Vagina (tissue), 2 donors: ENCODE measurements at places on chromosomes 1 and 21. TPM values are rescaled to one million over a fixed set of nuclear protein-coding genes. Genes with fewer than 3 reads are reported as not detected.

DNA sequence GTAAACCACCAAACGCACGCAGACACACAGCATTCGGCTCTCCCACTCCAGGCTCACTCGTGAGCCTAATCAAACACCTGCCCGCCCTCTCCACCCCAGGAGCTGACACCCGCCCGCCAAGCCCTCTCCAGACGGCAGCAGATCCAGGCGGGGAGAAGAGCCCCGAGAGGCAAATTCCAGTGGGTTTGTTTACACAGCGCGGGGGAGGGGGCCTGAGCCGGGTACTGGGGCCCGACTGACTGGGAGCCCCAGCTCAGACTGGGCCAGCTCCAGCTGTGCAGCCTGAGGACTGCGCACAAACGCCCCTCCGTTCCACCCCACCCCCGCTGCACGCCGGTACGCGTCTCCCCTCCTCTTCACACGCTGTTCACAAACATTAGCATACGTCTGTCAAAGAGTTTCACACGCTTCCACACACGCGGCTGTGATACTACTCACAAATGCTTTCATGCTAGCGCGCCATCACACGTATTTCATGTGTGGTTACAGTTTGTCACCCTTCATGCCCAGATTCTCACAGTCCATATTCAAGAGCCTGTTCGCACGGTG is 1.0 kb upstream of the EFNA1 start:
- DNase-seq = no peak

GRCh38 chr21:40841524-40842196 is 5.3 kb downstream of the DSCAM start:
- no peak for DNase-seq

DNA sequence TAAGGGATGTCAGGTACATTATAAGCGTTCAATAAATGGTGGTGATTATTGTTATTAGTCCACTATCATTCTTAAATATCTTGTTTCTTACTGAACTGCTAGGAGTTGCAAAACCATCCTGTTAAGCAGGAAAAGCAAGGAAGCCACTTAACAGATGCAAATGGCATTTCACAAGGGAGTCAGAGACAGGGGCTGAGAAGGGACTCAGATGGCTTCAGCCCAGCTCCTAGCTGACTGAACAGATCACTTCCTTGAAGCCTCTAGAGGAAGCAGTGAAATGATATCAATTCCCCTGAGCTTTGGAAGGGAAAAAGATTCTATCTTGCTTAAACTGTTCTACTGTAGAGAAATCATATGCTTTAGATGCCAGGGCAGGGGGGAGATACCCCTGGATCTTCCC is 151.5 kb downstream of the ST6GALNAC5 start:
- no peak for DNase-seq

DNA sequence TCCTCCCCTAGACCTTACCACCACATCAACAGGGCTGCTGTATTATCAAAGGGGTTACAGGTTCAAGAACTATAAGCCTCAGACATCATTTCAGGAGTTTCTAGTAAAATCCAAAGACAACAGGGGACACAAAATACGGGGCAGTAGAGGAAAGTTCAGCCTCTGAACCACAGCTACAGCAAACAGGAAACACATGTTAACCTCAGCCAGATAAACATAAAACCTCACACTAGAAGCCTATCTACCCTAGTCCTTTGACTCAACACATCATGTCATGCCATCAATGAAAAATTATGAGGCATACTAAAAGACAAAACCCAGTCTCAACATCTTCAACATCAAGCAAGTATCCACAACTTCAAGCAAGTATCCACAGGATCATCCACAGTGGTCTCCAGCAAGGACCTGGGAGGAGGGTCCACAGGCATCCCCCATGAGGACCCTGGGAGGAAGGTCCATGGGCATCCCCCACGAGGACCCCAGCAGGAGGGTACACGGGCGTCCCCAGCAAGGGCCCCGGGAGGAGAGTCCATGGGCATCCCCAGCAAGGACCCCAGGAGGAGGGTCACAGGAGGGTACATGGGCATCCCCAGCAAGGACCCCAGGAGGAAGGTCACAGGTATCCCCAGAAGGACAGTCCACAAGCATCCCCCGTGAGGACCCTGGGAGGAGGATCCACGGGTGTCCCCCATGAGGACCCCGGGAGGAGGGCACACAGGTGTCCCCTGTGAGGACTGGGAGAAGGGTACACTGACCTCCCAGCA is 440.0 kb downstream of the MATN1 start:
- peak; percentile 90 for DNase-seq

DNA sequence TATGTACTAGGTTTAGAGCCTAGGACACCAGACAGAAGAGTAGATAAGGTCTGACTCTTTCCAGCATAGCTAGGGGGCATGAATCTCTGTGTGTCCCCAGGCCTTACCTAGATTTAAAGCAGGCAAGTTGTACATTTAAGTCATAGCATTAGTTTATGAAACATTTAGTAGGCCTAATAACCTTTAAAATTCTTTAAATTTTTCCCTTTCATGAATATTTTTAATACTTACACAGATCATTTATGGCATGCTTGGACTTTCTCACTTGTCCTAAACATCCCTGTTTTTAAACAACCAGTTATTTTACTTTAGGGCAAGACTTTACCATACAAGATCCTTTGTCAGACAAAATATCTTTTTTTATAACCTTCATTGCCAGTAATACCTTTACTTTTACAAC is 258.4 kb upstream of the ZRANB2 start:
- no peak for DNase-seq

DNA sequence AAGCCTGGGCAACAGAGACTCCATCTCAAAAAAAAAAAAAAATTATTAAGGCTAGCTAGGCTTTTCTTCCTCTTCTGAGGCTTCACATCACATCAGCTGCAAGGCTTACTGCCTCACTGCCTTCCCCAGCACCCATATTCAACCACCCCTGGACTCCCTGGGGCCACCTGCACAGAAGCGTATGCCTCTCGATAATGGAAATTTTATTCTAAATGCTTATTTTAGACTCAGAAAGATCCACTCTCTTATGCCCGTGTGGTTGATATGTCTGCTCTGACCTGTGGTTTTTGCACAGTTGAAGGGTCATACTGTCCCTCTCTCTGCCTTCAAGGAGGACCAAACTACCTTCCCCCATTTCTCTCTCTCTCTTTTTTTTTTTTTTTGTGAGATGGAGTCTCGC is 1.5 kb upstream of the FCRLA start:
- no peak for DNase-seq

DNA sequence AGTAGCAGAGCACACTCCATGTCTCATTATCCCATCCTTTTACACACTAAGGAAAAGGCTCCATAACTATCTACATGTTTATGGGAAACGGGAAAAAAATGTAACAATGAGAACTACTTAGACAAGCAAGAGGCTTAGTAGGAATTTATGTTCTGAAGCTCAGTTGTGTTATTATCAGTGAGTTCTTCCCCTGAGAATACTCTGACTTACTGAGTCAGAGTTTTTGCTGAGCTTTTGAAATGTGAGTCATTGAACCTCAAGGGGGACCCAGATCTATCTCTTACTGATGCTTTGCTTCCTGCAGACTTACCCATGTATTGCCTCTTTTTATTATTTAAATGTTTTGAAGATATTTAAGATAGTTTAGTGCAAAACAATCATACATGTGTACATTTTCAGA is 20.1 kb downstream of the CFHR5 start:
- DNase-seq = no peak

DNA sequence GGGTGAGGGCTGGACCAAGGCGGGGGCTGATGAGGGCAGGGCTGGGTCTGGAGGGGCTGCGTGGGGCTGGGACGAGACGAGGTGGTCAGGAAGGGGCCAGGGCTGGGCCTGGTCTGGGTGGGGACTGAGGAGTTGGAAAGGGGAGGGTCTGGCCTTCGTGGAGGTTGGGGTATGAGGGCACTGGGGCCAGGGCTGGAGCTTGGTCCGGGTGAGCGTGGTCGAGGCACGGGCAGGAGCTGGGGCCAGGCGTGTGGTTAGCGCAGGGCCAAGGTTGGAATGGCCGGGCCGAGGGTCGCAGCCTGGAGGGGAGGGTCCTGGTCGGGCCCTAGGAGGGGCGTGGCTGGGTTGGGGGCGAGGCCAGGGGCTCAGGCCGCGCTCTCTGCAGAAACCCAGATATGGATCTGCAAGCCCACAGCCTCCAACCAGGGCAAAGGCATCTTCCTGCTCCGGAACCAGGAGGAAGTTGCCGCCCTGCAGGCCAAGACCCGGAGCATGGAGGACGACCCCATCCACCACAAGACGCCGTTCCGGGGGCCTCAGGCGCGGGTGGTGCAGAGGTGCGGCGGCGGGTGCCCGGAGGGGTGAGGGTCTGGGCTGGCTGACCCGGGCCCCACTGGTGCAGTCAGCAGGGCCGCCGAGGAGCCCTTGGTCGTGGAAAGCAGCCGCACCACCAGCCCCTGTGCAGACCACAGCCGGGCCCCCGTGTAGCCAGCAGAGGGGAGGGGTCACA is 9.0 kb downstream of the TTLL10 start:
- no peak for DNase-seq

DNA sequence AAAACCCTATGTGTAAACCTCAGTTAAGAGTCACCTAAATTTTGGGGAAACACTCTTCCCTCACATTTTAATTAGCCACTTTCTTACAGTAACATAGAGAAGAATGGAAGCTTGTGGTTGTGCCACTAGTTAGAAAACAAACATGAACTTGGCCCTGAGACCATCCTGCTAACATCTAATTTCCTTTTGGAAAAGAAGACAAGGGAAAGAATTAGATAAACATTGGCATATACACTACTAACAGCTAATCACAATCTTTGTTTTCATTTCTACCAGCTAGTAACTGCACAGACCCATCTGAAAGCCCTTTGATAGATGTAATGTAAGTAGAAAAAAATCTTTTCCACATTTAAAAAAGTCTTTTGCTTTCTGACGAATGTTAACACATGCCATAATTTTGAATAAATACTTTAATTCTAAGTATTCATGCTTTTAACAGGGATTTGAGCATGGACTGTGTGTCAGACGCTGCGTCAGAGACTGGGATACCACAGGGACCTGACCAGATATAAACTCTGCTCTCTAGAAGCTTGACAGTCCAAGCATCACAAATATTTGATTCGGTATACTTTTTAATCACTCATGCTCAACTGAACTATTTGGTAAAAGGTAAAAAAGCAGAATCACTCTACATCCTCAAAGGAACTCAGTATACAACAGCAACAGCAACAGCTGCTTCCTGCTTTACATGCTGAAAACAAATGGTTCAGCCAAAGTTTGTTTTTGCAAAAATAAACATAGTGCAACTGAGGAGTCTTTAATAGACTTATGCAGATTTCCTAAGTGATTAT is 30.2 kb downstream of the DPH5 start:
- DNase-seq = no peak

GRCh38 chr1:25435397-25436108 is 4.9 kb downstream of the MACO1 start:
- no peak for DNase-seq

- no peak for DNase-seq
Measured at GRCh38 chr1:169462385-169462784, 23.4 kb downstream of the SLC19A2 start.

- no peak for DNase-seq
Measured at GRCh38 chr1:79648126-79648525, 641.6 kb upstream of the ADGRL4 start.

GRCh38 chr1:18508084-18508483 is 27.4 kb downstream of the KLHDC7A start:
- DNase-seq = no peak

- no peak for DNase-seq
Measured at GRCh38 chr1:156894711-156895454, 1.4 kb downstream of the PEAR1 start.

DNA sequence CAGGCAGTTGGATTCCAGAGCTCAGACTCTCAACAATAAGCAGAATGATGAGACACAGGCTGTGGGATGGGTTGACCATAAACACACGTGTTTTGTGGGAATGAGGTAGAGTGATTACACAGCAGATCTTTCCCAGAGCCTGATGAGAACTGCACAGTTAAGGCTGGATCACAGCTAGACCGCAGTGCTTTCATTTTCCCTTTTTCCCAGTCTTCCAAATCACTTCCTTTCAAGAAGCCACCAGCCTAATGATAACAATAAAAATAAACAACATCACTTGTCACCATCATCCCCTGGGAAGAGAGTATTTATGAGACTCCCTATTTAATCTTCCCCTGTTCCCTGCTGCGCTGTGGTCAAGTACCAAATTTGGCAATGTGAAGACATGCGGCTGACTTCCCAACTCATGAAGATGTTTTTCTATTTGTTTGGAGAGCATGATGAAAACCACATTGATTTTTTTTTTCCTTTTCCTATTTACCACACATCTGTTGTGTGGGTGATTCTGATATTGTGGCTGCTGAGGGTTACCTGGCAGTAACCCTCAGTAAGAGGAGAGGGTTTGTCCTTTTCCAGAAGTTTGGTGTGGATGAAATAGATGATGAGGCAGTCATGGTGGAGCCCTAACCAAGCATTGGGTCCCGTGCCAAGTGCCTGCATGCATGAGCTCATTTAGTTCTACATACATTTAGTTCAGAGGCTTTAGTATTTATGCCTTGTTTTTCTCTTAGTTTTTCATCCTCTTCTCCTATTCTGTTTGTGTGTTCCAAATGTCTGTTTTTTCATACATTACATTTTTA is 248.9 kb upstream of the HOOK1 start:
- DNase-seq = no peak

GRCh38 chr21:31778546-31778945 is 46.6 kb upstream of the SCAF4 start:
- DNase-seq = no peak

GRCh38 chr1:119075614-119076013 is 64.8 kb downstream of the WARS2 start:
- no peak for DNase-seq

- peak; percentile 83 for DNase-seq
Measured at GRCh38 chr1:178541829-178542553, 29.1 kb downstream of the TEX35 start.

DNA sequence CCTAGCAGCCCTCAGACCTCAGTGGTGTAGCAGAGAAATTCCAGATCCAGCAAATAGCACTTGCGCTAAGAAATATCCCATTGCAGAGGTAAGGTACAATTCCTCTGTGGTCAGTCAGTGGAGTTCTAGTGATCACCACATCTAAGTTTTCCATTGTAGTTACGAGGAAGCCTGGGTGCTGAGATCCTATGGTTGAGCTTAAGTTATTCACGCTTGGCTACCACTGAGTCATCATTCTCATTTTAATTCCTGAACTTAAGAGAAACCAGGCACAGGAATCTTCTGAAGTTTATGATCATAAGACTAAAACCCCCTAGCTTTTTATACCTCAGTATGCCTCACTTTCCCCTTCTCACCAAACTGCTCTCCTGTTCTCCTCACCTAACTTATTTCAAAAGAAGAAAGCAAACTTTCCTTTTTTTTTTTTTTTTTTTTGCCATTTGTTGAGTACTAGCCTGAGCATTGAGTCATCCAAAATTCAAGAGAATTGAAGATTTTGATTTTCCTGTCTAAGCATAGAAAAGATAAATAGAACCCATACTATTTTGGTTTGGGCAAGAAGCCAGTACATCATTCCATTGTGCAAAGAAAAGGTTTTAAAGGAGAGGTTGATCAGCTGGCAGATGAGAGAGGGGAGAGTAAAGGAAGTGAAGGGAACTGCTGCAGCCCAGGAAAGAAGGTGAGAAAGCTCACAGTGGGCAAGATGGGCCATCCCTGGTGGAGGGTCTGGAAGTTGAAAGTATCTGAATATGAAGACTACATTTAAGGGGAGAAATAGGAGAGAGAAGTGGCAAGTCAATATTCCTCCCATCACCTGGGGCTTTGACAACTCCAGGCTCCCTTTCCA is 39.9 kb downstream of the SERBP1 start:
- no peak for DNase-seq

Gene FBLIM1
- 45.2 TPM for total RNA-seq

Gene CLCA1
- total RNA-seq = not detected

Gene TRAF3IP3
- 7.1 TPM for total RNA-seq

Gene HAO2
- total RNA-seq = not detected

Gene SAMD13
- not detected for total RNA-seq

Gene ADCY10
- total RNA-seq = not detected

Gene LAD1
- total RNA-seq = 91.8 TPM

Gene TPTE
- not detected for total RNA-seq

Gene PROX1
- 4.7 TPM for total RNA-seq
